ENCODE measurements at places on chromosomes 1 and 21.

- no peak for DNase-seq
These were observed 1.6 kb upstream of the HAX1 start for GRCh38 chr1:154270833-154271232.

DNA sequence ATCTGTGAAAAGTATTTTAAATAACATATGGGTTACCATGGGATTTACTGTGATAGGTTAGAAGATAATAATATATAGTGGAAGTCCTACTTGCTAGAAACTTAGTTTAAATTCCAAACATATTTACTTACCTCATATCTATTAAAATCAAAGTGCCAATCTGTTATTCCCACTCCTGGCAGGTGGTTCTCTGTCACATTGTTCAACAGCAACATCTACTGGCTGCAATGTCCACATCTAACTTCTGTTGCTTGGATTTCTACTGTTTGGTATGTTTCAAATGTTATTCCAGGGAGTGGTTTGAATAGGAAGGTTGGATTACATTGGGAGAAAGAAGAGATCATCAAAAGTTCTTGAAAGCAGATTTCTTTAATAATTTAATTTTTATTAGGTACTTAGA lies 122.5 kb upstream of the NCAM2 start:
- DNase-seq: no peak

GRCh38 chr21:17667256-17667655 lies 54.6 kb upstream of the BTG3 start:
- no peak for DNase-seq

GRCh38 chr1:116567790-116568661 lies 2.8 kb downstream of the CD58 start:
- no peak for DNase-seq

GRCh38 chr1:220788900-220789299 lies 2.2 kb downstream of the MTARC1 start:
- DNase-seq: no peak

DNA sequence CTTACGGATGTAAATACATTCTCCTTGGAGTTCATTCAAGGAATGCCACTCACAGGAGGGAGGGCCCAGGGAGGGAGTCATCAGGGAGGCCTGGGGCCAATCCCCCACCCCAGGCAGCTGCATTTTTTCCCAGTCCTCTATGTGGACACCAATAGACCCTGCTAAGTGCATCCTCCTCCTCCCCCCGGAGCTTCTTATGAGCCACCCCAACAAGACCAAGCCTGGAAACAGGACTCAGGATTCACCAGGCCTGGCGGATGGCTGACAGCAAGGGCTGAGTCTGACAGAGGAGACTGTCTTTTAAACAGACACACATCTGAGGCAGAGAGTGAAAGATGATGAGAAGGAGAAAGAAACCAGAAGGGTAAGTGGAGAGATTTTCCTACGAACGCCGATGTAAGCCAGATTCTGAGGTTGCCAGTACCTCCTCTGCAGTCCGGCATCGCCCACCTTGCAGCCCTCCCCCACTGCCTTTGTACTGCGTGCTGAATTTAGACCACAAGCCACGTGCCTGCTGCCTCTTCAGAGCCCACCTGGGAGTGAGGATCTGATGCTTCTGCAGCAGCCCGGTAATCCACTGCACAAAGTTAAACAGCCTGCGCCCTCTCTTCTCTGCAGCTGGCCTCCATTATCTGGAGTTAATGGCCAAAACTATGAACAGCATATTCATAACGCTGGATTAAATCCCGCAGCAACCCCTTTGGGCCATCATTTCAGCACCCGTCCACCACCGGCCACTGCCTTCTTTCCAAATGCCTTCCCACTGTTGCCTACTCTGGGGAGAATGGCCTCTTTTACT lies 17.6 kb upstream of the SFPQ start:
- no peak for DNase-seq

- DNase-seq: no peak
These were observed 24.6 kb downstream of the TBCE start for GRCh38 chr1:235391874-235392273.

- no peak for DNase-seq
These were observed 50.3 kb upstream of the ARTN start for GRCh38 chr1:43883321-43883720.

DNA sequence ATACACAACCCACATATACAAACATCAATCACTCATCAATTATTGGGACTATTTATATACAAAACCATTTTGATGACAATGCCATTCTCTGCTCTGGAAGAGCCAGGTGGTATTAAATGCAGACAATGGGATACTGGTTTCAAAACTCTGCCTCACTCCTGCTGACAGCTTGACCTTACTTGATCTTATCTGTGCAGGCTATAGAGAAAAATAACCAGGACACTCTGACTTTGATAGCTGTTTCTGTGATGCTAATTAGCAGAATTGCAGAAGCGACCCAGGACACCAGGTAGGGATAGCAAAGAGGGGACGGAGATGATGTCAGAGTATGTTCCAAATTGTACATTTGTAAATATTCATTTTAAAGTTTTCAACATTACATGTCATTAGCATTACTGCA lies 89.5 kb downstream of the OLFM3 start:
- no peak for DNase-seq

DNA sequence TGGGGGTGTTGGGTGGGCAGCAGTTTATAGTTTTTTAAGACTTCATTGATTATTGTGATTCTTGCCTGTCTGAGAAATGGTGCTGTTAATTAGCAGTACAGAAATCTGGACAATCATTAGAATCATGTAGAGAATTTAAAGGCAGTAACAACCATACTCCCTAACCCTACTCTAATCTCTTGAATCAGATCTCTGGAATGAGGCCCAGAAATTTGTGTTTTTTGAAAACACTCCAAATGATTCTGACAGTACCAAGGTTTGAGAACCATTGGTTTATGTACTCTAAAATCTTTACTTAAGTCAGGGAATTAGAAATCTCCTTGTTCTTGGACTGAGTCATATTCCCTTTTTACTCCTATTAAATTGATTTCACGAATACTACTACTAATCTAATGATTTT lies 24.0 kb downstream of the FNBP1L start:
- DNase-seq: no peak

GRCh38 chr1:211935448-211935970 lies 99.8 kb downstream of the INTS7 start:
- no peak for DNase-seq

GRCh38 chr1:210684466-210685294 lies 356.0 kb downstream of the HHAT start:
- no peak for DNase-seq

- DNase-seq: no peak
These were observed 83.7 kb upstream of the KAZN start for GRCh38 chr1:14514739-14515138.

- no peak for DNase-seq
These were observed 513.8 kb upstream of the ZP4 start for GRCh38 chr1:238404481-238404880.

DNA sequence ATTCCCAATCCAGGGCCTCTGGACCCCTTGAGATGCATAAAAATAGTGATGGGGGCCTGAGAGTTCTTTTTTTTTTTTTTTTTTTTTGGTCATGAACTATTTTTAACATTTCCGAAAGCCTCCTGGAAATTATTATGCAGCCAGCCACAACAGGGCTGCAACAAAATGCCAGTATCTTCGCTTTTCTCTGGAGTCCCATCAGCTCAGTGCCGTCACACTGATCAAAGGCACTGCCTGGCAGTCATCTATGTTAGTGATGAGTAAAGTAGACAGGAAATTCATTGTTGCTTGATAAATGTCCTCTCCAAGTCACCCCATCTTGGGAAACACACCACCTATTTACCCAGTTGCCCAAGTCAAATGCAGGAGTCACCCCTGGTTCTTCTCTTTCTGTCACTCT lies 15.2 kb upstream of the PEF1 start:
- DNase-seq: no peak

GRCh38 chr1:21317690-21318043 lies 27.4 kb upstream of the ECE1 start:
- no peak for DNase-seq

DNA sequence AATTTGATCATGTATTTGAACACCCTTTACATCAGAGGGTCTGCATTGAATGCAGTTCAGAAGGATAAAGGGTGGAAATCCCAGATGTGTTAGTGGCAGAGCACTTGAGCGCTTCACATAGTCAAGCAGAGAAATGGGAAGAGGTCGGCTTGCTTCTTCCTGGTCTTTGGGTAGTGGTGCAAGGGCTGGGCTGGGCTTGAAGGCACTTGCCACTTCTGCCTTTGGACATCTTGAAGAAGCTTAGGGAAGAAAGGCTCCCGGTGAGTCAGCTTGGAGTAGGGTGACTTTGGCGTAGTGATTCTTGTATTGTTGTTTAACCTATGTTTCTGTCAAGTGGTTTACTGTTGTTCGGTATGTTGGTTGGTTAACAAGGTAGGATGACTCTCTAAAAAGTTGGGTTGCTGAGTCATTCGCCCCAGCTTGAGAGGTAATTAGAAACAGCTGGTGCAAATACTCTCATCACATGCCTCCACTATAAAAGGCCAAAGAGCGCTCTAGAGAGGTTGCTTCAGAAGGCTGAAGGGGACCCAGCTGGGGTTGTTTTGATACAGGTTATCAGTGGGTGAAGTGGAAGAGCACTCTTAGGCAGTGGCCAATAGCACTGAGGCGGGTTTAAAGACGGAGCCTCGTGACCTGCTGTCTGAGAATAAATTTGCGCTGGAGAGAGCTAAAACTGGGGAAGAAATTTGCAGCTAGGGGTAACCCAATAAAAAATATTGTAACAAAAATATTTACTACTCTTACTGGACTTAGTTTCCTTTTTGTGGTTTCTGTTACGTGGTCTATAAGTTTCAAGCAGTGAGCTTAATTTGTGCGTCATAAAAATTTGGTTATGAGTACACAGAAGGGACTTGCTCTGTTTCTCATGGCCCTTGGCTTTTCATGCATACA lies 1.4 kb downstream of the BACH1 start:
- DNase-seq: peak; percentile 79

- no peak for DNase-seq
These were observed 58.0 kb upstream of the SGIP1 start for GRCh38 chr1:66475940-66476339.

GRCh38 chr1:98296681-98297080 lies 364.8 kb upstream of the SNX7 start:
- DNase-seq: no peak

- no peak for DNase-seq
These were observed 104.5 kb downstream of the CENPF start for GRCh38 chr1:214707306-214708087.

DNA sequence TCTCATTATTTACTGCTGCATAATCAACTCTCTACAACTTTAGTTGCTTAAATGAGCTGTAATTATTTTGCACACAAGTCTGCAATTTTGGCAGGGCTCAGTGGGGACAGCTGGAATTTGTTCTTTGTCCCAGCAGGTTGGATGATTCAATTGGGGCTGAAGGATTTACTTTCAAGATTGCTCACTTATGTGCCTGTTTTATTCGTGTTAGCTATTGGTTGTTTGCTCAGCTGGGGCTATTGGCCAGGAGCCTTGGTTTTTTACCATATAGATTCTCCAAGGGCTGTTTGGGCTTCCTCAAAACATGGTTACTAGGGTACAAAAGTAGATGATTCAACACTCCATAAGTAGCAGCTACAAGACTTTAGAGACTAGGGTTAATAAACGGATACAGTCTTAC lies 13.4 kb downstream of the OR10R2 start:
- DNase-seq: no peak

GRCh38 chr1:24126018-24126671 lies 14.2 kb upstream of the MYOM3 start:
- DNase-seq: no peak

GRCh38 chr1:198765416-198765815 lies 126.6 kb downstream of the PTPRC start:
- DNase-seq: no peak

GRCh38 chr1:206833801-206834200 lies 31.6 kb upstream of the IL20 start:
- DNase-seq: peak; percentile 61

DNA sequence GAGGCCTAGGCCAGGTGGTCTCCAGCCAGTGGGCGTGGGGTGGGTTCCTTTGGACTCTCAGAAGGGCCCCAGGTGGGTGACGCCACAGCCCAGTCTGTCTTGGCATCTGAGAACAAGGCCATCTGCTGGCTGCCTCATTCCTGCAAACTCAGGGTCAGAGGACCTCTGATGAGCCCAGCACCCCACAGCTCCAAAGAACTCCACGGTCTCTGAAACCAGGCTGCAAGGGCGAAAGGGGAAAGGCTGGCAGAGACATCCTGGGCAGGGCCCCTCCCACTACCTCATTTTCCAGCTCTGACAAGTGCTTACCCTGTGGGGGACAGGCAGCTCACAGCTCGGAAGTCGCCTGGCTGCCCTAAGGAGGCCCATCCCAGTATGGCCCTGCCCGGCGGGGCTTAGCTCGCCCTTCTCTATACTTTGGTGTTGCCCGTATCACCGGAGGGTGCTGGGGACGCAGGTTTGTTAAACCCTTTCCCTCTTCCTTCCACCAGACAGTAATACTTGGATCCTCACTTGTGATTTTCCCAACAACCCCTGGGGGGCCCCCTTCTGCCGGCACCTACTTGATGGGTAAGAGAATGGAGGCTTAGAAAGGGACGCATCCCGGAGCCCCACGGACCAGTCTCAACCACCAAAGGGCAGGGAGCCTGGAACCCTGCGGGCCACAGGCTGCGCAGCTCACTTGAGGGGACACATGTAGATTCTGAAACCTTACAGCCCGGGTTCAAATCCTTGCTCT lies 10.9 kb upstream of the EDN2 start:
- peak; percentile 42 for DNase-seq

- DNase-seq: peak; percentile 73
These were observed 9.6 kb downstream of the BCAR3 start for GRCh38 chr1:93672069-93672468.

DNA sequence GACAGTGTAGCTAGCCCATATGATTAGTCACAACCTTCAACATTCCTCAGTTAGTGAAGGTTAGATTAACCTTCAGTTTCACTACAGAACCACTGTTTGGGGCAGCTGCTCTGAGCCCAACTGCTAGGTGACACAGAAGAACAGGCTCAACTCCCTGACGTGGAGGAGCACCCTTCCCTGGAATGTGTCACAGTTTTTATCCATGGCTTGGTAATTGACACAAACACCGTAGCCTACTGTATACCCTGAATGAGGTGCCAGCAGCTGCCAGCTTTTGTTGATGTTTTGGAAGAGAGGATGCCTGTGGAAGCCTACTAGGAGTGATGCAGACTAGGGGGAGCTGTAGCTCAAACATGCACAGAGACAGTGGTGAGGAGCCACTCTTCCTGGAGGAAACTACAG lies 56.6 kb upstream of the CR2 start:
- DNase-seq: no peak

DNA sequence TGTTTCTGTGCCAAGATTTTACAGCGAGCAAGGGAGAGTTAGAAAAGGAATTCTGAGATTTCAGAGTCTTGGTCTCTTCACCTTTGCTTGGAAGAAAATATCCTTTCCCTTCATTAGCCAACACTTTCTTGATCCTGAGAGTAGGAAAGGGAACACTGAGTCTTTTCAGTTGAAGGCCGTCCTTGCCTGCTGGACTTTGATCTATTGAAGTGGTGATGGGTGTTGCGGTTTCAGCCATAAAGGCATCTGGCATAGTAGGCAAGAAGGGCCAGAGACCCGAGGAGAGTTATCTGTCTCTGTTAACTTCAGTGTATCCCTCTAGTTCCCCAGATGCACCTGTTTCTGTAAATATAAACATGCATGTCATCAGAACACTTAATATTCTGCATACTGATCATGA lies 9.7 kb downstream of the SELE start:
- DNase-seq: no peak

- no peak for DNase-seq
These were observed 3.6 kb downstream of the NUP210L start for GRCh38 chr1:154151311-154151710.

GRCh38 chr1:53942127-53942957 lies 3.2 kb downstream of the IFT25 start:
- DNase-seq: no peak

GRCh38 chr1:71587961-71588360 lies 507.1 kb upstream of the ZRANB2 start:
- DNase-seq: no peak
